ENCODE measurements at places on chromosomes 2 and 18.

DNA sequence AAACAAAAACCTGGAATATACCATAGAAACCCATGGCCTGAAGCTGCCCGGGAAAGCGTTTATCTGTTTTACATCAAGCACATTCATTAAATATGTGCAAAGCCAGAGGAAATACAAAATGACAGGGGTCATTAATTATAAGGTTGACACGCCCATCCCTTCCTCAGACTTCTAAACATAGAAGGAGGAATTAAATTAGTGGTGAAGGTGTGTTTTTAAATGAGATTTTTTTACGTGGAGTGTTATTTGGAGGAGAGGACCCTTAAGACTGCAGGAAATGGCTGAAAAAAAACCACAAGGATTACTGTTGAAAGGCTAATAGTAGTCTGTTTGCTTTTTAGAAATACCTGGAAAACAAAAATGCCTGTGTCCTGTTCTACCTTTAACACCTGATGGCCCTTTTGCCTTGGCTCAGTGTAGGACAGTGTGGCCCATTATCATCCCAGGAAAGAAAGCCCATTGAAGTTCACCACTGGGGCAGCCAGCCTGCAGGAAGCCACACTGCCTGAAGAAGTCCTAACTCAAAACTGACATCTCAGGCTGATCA, 123.2 kb downstream of the EPHA4 start:
- no peak for DNase-seq

- DNase-seq, result no peak
These were observed 221.7 kb upstream of the SH3BP4 start for GRCh38 chr2:234730066-234730640.

GRCh38 chr2:111966241-111966640, 67.8 kb downstream of the MERTK start:
- DNase-seq, result no peak

- no peak for DNase-seq
These were observed 314.8 kb downstream of the TSN start for GRCh38 chr2:122070241-122070731.

DNA sequence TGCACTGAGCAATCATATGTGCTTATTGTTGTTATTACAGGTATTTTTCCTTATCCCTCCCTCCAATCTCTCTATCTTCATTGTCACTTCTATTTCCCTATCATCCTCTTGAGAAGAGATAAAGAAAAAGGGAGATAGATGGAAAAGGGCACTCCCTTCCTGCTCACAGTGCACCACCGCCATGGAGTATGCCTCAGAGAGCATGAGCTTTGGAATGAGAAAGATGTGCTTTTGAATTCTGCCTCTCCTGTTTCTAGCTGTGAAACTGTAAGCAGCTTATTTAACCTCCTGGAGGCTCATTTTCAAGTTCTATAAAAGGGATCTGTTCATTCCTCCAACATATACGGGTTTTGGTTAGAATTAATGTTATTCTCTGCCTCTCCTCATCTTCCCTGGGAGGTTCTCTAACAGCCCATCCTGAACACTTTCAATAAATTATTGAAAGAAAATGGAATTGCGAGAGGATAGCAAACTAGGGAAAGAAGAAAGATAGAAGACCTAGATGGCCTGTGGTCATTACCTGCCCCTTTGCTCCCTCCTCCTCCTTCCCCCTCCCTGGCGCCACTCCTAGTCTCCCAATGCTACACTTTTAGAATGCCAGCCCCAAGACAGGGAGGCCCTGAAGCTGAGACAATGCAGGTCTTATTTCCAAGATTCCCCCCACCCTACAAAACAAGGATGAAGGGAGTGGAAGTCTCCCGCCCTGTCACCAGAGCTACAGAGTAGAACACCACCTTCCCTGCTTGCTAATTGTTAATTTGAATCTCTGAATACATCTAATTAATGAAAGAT, 37.8 kb downstream of the FIGN start:
- no peak for DNase-seq

DNA sequence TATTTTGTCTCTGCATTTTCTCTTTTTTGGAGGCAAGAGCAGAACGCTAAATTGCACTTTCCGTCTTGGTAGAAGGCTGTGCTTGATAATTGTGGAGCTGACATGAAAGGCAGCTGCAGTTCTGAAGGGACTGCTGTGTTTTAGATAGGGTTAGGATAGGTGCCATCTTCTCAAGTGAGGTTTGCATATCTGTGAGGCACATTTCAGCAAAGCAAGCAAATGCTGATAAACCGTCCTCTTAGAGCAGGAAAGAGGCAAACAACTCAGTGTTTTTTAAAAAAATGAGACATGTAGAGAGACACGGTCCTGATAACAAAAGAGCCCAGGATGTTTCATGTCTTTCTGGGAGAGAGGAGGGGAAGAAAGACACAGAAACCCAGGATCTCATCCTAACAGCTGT, 217.7 kb downstream of the SOCS6 start:
- no peak for DNase-seq

GRCh38 chr2:176159663-176160250, 2.6 kb downstream of the HOXD3 start:
- DNase-seq, result no peak

DNA sequence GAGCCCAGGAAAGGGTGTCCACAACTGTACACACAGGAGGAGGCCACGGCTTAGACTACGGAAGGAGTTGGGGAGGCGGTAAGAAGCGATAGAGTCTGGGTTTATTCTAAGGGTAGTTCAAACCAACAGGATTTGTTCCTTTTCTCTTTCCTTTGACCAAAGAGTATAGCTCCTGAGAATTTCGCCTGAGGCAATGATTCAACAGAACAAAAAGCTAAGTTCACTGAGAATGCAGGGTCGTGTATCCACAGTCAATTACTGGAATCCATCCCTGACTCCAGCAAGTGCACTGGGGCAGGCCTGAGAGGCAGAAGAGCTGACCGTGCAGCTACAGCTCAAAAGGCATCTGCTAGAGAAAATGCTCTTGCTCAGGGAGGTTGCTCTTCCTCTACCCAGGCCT, 140.9 kb downstream of the TFCP2L1 start:
- no peak for DNase-seq

DNA sequence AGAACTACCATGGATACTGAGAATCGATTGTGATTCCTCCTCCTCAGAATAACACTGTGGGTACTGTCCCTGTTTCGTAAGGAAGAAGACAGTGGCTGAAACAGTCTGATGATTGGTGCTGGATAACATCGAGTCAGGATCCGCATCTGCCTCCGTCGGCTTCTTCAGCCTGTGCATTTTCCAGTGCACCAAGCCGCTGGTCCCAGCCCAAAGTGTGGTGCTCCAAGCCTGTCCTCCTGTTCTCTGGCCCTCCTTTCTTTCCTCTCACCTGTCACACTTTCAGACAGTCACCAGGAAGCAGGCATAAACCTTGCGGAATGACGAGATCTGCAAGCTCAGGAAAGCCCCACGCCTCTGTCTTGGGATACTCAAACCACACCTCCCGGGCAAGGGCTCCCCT, 30.6 kb downstream of the PTGR3 start:
- no peak for DNase-seq

GRCh38 chr2:3504741-3505140, 14.6 kb downstream of the ADI1 start:
- DNase-seq, result no peak
